ENCODE measurements at places on chromosomes 2 and 18. TPM values are rescaled to one million over a fixed set of nuclear protein-coding genes. Genes with fewer than 3 reads are reported as not detected.

- H3K36me3 ChIP-seq, result no peaks in the 10 kb centered on the region
- no peaks in the 10 kb centered on the region for H3K4me1 ChIP-seq
- H3K27me3 ChIP-seq, result no peaks in the 10 kb centered on the region
- DNase-seq, result no peak
Measured at GRCh38 chr2:139165041-139165440, 384.9 kb upstream of the NXPH2 start.

DNA sequence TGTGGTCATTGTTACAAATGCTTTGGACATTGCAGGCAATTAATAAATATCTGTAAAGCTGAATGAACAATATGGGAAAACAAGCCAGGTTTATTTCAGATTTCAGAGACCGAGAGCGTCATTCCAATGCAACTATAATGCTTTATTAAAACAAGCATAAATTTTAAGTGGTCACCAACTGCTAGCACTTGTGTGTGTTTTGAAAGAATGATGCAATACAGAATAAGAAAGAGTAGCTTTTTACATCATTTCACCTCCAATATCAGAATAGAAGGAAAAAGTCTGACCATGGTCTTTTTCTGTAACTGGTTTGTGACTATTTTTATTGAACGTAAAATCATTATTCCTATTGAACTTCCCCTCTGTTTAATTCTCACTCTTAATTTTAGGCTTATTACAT is 7.6 kb downstream of the CTAGE1 start:
- H3K27me3 ChIP-seq, result no peaks in the 10 kb centered on the region
- H3K27ac ChIP-seq, result no peak overlapping the region
- no peaks in the 10 kb centered on the region for H3K36me3 ChIP-seq

Gene NEB
- 74.9 TPM for total RNA-seq

DNA sequence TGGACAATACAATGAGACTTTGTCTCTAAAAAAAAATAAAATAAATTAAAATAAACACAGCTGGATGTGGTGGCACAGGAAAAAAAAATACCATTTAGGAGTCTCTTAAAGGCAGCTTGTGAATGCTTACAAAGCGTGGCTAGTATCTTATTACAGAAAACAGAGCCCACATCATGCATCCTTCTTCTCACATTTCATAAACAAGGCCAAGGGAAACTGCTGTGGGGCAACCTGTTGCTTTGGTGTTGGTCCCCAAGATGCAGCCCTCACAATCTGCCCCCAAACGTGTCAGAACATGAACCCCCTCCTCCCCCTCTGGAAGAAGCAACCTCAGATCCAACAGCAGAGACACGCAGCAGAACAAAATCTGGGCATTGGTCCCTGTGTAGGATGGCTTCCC is 2.6 kb downstream of the SLC14A1 start:
- no peaks in the 10 kb centered on the region for H3K4me1 ChIP-seq
- no peaks in the 10 kb centered on the region for H3K27me3 ChIP-seq
- no peaks in the 10 kb centered on the region for H3K36me3 ChIP-seq
- no peak overlapping the region for H3K4me3 ChIP-seq
- H3K27ac ChIP-seq, result no peak overlapping the region
- DNase-seq, result peak; percentile 2

DNA sequence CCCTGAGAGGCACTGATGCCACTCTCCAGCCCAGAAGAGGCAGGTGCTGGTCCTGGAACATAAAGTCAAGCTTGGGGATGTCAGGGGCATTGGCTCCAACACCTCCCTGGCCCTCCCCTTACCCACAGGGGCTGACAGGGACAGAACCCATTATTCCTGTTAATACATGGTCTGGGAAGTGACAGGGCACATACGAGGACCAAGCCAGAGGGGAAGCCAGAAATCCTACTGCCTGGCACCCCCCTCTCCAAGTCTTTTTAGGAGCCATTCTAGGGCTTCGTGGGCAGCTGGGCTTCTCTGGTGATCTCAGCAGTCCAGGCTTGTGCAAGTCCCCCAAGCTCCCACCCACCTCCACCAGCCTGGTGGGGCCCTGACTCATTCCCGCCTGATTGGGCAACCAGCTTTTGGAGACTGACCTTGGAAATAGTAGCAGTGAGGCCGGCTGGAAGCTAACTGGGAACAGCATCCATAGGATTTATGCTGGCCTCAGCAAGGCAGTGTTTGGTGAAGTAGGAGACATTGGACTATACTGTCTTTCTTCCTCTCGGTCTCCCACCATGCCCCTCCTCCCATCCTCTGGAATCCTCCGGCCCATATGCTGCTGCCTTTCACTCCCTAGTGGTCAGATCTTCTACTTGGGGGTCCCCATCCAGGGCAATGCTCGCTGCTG is 86.4 kb upstream of the HK2 start:
- H3K27me3 ChIP-seq, result peaks cover 11% of the 10 kb centered on the region
- no peak overlapping the region for H3K27ac ChIP-seq
- H3K4me3 ChIP-seq, result no peak overlapping the region
- H3K36me3 ChIP-seq, result no peaks in the 10 kb centered on the region

Gene POMC
- total RNA-seq, result not detected

Gene L3MBTL4
- total RNA-seq, result not detected

DNA sequence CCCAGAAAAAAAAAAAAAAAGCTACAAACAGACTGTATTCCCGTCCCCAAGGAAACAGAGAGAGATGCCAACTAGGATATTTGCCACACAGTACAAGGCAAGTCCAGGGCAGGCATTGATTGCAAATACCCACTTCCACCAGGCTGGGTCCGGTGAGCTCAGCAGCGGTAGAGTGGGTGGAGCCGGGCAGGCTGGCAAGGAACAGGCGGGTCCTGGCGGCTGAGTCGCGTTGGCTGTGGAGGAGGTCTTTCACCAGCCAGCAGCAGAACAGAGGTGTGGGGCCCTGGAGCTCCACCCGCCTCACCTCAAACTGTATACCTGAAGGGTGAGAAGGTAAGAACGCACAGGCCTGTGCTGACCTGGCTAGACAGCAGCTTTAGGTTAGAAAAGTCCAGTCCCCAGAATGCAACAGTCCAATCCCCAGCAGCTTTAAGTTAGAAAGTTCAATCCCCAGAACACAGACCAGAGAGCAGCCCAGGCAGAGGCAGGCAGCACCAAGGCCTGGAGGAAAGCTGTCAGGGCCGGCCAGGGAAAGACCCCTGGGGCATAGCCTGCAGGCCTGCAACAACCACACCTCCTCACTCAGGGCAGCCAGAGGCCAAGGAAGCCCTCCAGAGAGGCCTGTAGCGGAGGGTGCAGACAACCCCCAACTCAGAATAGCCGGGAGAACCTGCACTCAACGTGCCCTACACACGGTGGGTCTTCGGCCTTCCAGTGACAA is 21.9 kb upstream of the MTERF4 start:
- H3K27ac ChIP-seq, result no peak overlapping the region
- DNase-seq, result no peak
- H3K4me3 ChIP-seq, result no peak overlapping the region
- H3K36me3 ChIP-seq, result peaks cover 4% of the 10 kb centered on the region
- no peaks in the 10 kb centered on the region for H3K4me1 ChIP-seq
- no peaks in the 10 kb centered on the region for H3K27me3 ChIP-seq

DNA sequence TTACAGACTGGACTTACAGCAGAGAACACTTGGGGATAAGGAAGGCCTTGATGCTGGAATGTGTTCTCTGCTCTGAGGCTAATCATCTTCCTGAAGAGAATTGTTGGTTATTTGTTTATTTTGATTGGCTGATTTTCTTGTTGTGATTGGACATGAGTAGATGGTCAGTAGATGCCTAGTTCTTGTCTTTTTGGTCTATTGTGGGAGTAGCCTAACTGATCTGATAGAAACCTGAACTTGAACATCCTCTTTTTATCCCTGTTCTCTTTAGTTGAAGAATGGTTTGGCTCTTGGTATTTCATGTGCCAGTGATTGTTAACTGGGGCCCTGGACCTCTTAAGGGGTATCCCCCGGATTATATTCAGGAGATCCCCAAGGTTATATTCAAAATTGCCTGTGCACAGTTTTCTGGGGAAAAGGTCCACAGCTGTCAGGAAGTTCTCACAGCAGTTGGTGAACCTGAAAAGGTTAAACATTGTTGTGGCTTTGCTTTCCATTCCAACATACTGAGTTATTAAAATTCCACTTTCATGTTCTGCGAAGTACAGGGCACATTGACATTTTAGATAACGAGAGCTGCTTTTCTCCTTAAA is 13.6 kb downstream of the TWSG1 start:
- no peak overlapping the region for H3K4me3 ChIP-seq
- no peaks in the 10 kb centered on the region for H3K27me3 ChIP-seq
- peak; percentile 52 for DNase-seq
- peak overlapping the region; percentile 39 for H3K27ac ChIP-seq
- H3K36me3 ChIP-seq, result 0 out of 2 replicates have a peak, but pooled peaks cover 5% of the 10 kb centered on the region
- H3K4me1 ChIP-seq, result peaks cover 16% of the 10 kb centered on the region

Gene HRH4
- total RNA-seq, result not detected

Gene IL36G
- not detected for total RNA-seq

- no peaks in the 10 kb centered on the region for H3K4me1 ChIP-seq
- H3K27ac ChIP-seq, result no peak overlapping the region
- H3K36me3 ChIP-seq, result no peaks in the 10 kb centered on the region
- no peaks in the 10 kb centered on the region for H3K27me3 ChIP-seq
Measured at GRCh38 chr2:64244037-64244416, 99.8 kb upstream of the PELI1 start.

GRCh38 chr18:8946066-8946838 is 156.2 kb upstream of the NDUFV2 start:
- H3K4me3 ChIP-seq, result no peak overlapping the region
- no peak for DNase-seq
- H3K4me1 ChIP-seq, result peaks cover 3% of the 10 kb centered on the region
- no peaks in the 10 kb centered on the region for H3K36me3 ChIP-seq

Gene GULP1
- total RNA-seq, result 77.2 TPM

- H3K27ac ChIP-seq, result no peak overlapping the region
- peaks cover 20% of the 10 kb centered on the region for H3K4me1 ChIP-seq
- H3K27me3 ChIP-seq, result no peaks in the 10 kb centered on the region
- no peak overlapping the region for H3K4me3 ChIP-seq
- no peak for DNase-seq
Measured at GRCh38 chr2:25320077-25320476, 21.6 kb downstream of the DNMT3A start.

DNA sequence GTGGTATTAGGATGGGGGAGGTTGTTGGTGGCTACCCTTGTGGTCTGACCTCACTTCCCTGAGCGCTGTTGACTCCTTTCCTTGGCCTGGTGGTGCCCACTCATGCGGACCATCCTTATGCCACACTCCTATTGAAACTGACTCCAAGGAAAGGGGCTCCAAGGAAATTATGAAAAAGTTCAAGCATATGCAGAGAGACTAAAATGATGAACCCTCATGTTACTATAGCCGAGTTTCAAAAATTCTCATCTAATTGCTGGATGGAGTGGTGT is 96.2 kb upstream of the STPG4 start:
- peaks cover 33% of the 10 kb centered on the region for H3K4me1 ChIP-seq
- DNase-seq, result no peak
- no peaks in the 10 kb centered on the region for H3K27me3 ChIP-seq
- H3K27ac ChIP-seq, result no peak overlapping the region

- H3K36me3 ChIP-seq, result no peaks in the 10 kb centered on the region
- H3K4me3 ChIP-seq, result peak overlapping the region; percentile 47
- peaks cover 7% of the 10 kb centered on the region for H3K27me3 ChIP-seq
- H3K27ac ChIP-seq, result no peak overlapping the region
- no peaks in the 10 kb centered on the region for H3K4me1 ChIP-seq
- DNase-seq, result no peak
Measured at GRCh38 chr2:95346231-95346737, 49.1 kb downstream of the KCNIP3 start.

DNA sequence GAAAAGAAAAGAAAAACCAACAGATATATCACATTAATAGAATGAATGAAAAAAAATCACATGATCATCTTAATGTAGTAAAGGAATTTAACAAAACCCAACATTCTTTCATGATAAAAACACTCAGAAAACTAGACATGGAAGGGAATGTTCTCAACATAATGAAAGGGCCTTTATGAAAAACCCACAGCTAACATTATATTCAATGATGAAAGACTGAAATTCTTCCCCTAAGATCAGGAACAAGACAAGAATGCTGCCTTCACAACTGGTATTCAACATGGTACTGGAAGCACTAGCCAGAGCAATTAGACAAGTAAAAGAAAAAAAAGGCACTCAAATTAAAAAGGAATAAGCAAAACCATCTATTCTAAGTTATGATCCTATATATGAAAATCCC is 28.5 kb upstream of the EMILIN2 start:
- DNase-seq, result no peak
- no peaks in the 10 kb centered on the region for H3K27me3 ChIP-seq
- no peaks in the 10 kb centered on the region for H3K36me3 ChIP-seq
- H3K4me3 ChIP-seq, result no peak overlapping the region

Gene LIMS4
- 1.5 TPM for total RNA-seq

DNA sequence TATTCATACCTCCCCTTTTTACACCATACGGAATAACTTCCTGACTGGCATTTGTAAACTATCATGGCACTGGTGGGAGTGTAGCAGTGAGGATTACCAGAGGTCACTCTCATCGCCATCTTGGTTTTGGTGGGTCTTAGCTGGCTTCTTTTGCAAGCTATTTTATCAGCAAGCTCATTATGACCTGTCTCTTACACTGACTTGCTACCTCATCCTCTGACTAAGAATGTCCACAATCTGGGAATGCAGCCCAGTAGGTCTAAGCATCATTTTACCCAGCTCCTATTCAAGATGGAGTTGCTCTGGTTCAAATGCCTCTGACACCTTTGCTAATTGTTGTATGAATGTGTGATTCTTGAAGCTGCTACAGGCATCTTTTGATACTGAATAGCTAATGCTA is 950.8 kb upstream of the SLC39A10 start:
- H3K4me3 ChIP-seq, result no peak overlapping the region
- H3K4me1 ChIP-seq, result no peaks in the 10 kb centered on the region
- DNase-seq, result no peak
- peaks cover 9% of the 10 kb centered on the region for H3K27me3 ChIP-seq
- H3K27ac ChIP-seq, result no peak overlapping the region
- no peaks in the 10 kb centered on the region for H3K36me3 ChIP-seq

GRCh38 chr2:56167616-56168562 is 15.9 kb upstream of the CCDC85A start:
- H3K4me3 ChIP-seq, result no peak overlapping the region
- no peak for DNase-seq
- H3K27me3 ChIP-seq, result no peaks in the 10 kb centered on the region
- no peaks in the 10 kb centered on the region for H3K4me1 ChIP-seq

DNA sequence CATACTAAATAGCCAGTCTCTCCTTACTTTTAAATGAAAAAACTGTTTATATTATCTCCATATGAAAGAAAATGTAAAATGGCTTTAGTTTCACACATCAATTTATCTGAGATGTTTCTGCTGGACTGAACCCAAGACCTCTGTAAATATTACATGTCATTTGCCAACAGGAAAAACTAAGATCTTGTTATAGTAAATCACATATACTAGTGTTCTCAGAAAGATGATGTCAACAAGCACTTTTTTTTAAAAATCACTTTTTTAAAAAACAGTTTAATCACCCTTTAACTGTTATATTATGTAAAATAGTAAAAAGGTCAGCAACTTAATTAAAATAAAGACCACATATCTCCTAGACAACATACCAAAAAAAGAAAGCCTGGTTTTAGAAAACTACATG is 46.3 kb downstream of the PTPN2 start:
- no peak overlapping the region for H3K4me3 ChIP-seq
- no peak overlapping the region for H3K27ac ChIP-seq
- no peaks in the 10 kb centered on the region for H3K36me3 ChIP-seq
- DNase-seq, result no peak
- no peaks in the 10 kb centered on the region for H3K4me1 ChIP-seq

Gene ANKRD30BL
- total RNA-seq, result not detected

Gene ITGA4
- 22.7 TPM for total RNA-seq
